ENCODE measurements at places on chromosomes 6 and 20.

DNA sequence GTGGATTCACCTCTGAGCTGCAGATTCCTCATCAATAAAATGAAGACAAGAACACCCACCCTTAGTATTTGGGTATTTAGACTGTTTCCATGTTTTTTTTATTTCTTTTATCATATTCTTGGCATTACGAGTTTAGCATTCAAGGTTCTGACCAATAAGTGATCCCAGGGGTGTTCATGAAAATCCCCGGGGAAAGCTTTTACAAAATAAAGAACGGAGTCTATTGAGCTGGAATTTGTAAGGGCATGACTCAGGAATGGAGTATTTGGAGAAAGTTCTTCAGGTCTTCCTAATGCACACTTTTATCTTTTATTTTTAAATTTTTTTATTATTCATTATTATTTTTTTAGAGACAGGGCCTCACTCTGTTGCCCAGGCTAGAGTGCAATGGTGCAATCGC, 19.4 kb upstream of the TOX2 start:
- no peak for DNase-seq

DNA sequence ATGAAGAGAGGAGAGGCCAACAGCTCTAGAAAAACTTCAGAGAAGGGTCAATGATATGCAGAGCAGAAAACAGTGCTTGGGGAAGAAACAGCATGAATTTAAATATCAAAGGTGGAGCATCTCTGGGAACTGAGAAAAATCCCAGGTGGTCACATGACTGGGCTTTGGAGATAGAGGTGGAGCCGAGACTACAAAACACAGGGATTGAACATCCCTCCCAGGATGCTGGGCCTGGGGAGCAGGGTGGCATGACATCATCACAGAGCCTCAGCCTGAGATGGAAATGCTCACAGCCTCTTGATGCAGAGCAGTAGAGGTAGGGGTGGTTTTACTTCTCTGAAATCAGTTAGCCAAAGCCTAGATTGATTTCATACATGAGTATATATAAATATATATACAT, 529.5 kb downstream of the PRKN start:
- no peak for DNase-seq

DNA sequence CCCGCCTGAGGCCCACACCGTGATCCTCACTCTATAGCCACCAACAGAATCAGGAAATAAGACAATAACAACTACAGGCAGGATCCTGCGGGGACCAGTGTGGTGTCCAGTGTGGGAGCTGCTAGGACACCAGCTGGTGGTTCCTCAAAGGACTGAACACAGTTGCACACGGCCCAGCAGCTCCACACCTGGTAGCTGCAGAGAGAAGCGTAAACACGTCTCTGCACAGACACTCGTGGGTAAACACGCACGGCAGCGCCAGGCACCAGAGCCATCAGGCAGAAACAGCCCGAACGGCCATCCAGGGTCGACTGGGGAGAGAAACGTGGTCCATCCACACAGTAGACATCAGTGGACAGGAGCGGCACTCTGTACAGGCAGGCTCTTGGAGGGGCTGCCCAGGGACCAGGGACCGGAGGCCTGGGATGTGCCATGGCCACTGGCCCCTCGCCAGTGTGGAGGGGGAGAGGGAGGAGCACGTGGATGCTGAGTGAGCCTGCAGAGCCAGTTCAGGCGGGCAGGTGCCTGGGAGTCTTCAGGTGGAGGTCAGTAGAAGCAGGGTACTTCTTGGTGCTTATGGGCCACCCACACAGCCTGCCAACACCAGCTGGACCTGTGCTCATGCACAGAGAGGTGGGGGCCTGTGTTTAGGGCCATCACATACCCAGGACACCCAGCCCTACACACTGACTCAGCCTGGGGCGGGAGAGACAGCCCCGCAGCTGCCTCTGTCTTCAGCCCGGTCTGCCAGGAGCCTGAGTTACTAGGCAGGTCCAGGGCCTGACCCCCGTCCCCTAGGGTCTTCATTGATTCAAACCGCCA, 7.4 kb upstream of the LAMA5 start:
- no peak for DNase-seq

GRCh38 chr6:56459030-56459805, 183.5 kb downstream of the DST start:
- no peak for DNase-seq

DNA sequence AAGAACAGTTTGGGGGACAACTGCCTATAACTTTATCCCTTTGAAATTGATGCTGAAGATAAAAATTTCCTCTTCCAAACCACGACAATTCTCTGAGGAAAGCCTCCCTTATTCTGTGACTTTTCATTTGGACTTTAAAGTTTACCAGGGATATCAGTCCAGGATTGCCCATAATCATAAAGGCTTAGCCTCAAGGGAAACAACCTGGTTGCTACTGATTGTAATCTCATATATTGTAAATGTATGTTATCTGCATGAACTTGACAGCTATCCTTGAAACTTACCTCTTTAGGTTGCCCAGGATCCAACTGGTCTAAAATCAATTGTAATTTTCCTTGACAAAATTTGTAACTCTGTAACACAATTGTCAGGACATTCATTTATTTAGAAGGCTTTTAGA, 23.8 kb downstream of the TBC1D32 start:
- no peak for DNase-seq
